Ureter (tissue), 1 donor: ENCODE measurements at places on chromosomes 2 and 18.

GRCh38 chr2:146927080-146927711 lies 917.6 kb upstream of the ACVR2A start:
- peak; percentile 57 for DNase-seq

DNA sequence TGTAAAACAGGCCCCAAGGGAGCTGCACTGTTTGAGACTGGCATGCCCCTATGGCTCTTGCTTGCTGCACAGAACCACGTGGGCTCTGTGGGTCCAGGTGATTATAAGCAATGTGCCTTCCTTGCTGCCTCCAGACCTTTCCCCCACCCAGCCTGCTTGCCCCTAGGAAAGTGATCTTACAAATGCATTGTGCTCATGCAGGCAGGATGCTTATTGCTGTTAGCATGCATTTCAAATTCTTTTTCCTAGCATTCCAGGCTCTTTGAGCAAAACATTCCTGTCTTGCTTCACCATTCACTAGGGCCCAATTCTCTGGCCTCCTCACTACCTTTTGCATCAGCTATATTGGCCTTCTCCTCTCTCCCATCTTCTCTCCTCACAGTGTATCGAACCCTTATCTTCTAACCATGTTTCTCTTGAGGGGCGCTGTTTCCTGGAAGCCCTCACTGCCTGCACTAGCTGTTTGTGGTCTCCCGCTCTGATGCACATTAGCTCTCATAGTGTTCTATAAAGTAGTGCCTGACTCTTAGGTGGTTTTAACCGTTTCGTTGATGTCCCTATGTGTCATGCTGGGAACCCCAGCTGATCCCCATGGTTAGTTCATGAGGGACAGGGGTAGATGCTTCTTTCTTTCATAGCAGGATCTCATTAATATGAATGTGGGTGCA lies 152.9 kb upstream of the EPAS1 start:
- DNase-seq, result no peak

- no peak for DNase-seq
Observed at GRCh38 chr2:7881466-7881865, 800.4 kb upstream of the ID2 start.

GRCh38 chr2:15634846-15635490 lies 43.3 kb downstream of the DDX1 start:
- DNase-seq, result no peak

DNA sequence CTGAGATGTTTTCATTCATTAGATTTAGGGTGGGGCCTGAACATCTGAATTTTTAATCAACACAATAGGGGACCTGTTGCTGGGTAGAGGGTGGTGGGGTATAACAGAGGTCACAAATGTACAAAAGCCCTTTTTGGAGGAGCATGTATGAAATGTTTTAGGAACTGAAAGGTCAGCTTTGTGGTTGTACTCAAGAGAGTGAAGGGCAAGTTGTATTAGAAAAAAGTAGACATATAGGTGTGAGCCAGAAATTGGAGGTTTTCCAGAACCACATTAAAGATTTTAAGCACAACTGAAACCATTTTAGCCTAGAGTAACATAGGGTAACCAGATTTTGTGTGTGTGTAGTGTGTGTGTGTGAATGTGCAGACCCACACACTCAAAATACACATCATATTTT lies 62.3 kb downstream of the PTPRM start:
- DNase-seq, result no peak

DNA sequence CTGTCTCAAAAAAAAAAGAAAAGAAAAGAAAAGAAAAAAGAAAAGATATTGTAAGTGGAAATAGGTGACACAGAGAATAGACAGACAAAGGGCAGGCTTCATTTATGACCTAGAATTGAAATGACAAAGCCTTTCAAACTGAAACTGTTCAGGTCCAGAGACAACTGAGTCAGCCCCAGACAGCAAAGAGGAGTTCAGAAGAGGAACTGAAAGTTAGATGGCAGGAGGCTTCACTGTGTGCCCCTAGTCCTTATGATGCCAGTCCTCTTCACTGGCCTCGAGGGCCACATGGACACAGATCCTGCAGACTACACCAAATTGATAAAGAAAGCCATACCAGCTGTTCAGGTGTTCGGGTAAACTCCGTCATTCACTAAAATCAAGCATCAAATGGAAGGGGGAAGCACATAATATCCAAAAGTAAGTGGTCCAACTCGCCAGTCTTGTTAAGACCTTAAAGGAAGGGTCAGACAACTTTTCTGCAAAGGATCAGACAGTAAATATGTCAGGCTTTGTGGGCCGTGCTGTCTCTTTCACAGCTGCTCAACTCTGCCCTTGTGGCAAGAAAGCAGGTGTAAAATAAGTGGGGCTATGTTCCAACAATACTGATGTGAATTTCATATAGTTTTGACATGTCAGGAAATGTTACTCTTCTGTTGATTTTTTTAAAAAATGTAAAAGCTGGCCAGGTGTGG lies 231.9 kb upstream of the MGAT5 start:
- no peak for DNase-seq

DNA sequence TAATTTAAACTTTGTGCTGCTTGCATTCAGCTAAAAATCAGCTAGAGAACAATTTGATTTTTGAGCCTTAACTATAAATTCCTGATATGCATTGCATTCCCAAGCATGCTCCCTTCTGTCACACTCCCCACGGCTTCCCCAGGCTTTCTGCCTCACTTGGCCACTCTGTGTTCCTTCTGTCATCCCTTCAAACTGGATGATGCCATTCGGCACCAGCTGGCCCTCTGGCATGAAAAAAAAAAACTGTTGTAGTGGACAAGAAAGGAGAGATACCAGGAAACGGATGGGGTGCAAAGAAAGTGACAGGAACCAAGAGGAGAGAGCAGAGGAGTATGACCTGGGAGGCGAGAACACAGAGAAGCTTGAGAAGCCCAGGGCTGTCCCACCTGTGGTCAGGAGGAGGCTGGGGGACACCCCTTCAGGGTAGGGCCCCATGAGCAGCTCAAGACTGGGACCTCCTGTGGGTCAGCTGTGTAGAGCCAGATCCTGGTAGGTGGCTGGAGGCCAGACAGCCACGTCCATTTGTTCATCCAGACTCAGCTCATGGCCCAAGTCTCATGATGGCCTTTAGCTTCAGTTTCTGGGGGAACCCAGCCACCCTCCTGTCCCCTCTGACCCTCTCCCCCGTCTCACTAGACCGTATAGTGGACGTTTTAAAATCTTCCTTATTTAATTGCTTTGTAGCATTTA lies 211.8 kb downstream of the GBX2 start:
- DNase-seq, result no peak

GRCh38 chr18:33495278-33495677 lies 54.8 kb upstream of the CCDC178 start:
- DNase-seq, result no peak

DNA sequence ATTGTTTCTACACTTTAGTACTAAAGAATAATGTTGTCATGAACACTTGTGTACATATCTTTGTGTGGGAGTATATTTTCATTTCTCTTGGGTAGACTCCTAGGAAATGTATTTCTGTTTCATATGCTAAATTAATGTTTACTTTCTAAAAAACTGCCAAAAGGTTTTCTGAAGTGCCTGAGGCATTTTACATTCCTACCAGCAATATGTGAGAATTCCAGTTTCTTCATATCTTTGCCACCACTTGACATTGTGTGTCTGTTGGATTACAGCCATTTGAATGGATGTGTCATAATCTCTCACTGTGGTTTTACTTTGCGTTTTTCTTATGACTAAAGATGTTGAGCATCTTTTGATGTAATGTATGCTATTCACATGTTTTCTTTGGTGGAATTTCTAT lies 428.2 kb upstream of the KCNH7 start:
- no peak for DNase-seq

DNA sequence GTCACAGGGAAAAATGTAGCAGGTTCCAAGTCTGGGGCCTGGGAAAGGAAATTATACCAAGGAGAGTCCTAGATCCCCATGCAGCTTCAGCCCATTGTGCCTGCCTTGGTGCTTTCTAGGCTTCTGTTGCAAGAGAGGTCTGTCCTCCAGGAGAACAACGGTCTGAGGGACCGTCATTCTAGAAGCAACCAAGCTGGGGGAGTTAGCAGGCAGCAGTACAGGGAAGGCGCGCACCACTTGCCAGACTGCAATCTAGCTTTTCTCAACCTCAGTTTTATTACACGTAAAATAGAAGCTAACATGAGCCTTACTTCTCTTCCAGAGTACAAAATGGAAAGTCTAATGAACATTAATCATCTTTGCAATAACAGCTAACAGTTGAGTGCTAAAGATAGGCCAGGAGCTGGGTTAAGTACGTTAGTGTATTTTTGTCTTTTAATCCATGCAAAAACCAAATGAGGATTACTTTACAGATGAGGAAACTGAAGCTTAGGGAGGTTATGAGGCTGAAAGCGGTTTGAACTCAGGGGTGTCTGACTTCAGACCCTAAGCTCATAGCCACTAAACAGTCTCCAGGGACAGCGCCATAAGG lies 1.9 kb downstream of the TCF23 start:
- DNase-seq, result no peak

DNA sequence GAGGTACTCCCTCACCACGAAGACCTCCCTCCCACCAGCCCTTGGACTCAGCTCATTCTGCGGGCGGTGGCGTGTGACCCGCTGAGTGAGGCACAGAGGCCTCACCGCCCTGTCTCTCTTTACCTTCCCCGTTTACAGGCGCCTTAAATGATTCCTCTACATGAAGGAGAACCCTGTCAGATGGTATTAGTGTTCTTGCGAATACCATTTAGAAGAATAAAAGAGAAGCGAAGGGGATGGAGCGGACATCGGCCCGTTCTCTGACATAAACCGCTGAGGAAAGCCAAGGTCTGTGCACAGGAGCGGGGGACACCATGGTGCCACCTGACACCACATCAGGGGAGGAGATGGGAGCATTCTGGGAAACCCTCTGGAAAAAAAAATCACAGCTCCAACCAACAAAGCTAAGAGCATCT lies 179.8 kb downstream of the HDAC4 start:
- no peak for DNase-seq

- no peak for DNase-seq
Observed at GRCh38 chr2:233368756-233369155, 14.5 kb downstream of the DGKD start.

DNA sequence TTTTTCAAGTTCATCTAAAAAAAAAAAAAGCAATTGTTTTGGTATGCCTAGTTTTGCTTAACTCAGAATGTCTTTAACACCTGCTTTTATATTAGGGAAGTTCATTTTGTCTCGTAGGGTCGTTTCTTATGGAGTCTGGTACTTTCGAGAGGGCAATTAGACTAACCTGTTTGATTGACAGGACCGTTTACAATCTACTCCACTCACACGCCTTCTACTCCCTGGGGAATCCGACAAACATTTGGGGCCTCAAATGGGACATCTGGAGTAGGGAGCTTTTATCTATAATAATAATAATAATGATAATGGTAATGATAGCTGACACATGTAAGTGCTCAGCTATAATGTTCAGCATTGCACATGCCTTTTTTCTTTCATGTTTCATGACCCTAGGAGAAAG lies 261.6 kb upstream of the RASGRP3 start:
- no peak for DNase-seq

DNA sequence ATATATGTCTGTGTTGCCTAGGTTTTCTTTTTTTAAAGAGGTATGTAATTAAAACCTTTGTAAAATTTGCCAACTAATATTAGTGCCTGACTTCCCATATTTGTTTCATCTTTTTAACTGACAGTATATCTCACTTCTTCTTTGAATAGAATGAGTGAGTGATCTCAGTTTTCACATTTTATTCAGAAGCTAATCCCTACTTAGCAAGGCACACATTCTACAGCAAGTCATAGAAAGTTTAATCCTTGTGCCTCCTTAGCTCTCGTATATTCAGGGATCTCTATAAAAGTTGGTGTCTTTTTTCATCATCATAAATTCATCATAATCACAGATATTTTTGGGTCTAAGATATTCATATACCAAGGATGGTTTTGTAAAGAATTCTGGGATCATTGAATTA lies 66.6 kb downstream of the RIF1 start:
- no peak for DNase-seq

DNA sequence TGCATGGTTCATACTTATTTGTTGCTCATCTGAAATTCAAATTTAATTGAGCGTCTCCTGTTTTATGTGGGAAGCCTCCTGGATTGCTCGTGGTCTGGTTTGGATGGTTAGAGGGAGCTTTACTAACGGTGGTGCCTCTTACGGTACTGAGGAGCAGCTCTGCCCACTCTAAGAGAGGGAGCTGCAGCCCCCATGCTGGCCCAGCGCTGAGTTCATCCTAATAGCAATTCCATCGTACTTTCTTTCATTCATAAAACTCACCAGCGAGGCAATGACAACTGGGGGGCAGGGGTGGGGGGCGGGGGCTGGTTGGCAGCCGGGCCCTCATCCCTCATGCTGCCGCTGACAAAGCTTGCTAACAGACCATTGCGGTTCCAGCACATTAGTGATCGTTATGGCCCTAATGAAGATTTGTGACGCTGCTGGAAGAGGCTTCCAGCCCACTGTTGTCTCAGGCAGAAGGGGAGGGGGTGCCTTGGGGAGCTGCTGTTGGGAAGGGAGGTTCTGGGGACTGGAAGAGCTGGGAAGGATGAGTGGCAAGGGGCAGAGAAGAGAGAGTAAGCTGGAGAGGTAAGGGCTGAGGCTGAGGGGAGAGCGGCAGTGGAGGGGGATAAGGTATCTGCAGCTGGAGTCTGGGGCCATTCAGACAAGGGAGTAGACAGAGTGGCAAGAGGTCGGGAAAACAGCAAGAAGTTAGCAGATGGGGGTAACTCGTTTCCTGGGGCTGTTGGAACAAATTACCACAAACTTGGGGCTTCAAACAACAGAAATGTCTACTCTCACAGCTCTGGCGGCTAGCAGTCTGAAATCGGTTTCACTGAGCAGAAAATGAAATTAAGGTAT lies 238.1 kb downstream of the LPIN1 start:
- DNase-seq, result no peak

GRCh38 chr2:31112544-31112943 lies 25.7 kb downstream of the GALNT14 start:
- DNase-seq, result no peak

DNA sequence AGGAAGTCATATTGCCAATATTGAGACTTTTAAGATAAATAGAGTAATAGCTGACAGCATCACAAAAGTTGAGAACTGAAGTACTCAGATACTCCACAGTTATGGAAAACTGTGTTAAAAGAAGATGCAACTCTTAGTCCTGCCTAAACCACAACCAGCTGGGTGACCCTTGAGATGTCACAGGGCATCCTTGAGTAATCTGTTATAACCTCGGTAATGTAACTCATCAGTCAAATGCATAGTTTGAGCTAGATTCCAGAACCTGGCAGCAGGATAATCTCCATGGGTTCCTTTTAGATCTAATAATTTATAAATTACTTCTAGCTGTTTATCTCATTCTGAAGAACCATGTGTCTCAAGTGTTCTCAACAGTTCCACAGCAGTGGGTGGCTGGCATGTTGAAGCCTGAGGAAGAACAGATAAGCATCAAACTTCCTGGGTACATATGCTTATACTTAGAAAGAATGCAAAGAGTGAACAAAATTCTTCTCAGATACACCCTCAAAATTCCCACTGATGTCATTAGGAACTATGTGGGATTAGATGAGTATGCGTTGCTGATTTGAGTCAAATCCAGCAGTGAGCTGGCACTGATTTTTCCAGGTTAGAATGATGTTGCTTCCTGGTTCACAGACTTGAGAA lies 304.1 kb upstream of the ERBB4 start:
- DNase-seq, result no peak

DNA sequence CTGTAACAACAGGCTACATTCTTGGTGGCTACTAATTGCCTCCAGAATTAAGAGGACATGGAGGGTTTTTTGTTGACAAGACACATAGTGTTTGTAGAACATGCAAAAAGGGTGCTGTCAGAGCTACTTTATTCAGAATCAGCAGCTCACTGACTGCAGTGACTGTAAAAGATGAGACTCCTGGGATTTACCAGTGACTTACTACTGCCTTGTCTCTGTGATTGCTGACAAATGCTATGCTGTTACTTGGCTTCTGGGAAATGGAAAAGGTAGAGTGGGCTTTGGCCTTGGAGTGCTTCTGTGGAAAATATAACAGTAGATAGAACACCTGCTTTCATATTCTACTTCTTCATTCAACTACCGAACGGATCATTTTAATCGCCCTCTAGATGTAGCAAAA lies 47.8 kb downstream of the GREB1L start:
- no peak for DNase-seq
